Fibroblast of upper back skin (primary cell): ENCODE measurements at places on chromosomes 5 and 9.

DNA sequence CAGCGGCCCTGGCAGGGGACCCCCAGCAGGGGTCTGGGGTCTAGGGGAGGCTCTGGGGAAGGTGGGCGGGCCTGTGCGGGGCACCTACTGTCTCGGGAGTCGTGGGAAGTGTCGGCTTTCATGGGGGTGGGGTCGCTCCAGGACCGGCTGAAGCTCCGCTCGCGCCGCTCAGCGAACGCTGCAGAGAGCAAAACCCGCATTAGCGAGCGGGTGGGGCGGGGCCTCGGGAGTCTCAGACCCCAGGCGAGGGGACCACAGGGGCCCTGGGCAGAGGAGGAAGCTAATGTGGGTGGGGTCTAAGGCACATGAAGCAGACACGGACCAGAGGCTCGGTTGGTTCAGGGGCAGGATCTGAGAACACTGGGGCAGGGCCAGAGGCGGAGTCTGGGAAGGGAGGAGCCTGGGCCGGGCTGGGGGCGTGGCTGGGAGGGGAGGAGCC, 5.5 kb downstream of the NSMF start:
- peak; percentile 78 for DNase-seq

GRCh38 chr5:18114151-18114757, 480.0 kb downstream of the TAF11L14 start:
- no peak for DNase-seq

GRCh38 chr9:123880420-123880819, 49.5 kb downstream of the DENND1A start:
- no peak for DNase-seq

DNA sequence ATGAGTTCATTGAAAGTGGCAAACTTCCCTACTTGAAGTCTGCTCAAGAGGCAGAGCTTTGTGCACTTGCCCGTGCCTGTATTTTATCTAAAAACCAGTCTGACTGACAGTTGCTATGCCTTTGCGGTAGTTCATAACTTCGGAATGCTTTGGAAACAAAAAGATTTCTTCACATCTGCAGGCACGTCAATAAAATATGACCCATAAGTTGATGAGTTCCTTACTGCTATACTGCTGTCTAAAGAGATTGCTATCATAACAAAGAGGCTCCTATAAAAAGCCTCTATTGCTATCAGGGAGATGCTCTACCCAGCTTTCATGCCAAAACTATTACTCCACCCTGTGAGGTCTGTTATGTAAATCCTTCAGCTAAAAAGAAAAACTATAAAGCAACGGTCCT, 25.4 kb upstream of the RNF20 start:
- DNase-seq: peak; percentile 83

DNA sequence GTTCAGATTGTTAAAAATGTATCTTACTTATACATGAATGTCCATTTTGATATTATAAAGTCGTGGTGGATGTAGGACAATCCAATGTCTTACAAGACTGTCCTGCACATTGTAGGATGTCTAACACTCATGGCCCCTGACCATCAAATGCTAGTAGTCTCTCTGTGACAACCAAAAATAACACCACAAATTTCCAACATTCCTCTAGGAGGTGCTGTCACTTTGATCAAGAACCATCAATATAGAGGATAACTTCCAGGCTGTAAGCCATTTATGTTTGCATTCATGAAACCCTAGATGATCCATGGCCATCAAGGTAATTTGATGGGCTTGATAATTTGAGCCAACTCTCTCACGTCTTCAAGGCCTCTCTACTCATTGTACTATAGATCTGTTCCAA, 20.5 kb upstream of the ZFR start:
- no peak for DNase-seq

GRCh38 chr9:96149533-96150280, 152.3 kb downstream of the HSD17B3 start:
- no peak for DNase-seq

GRCh38 chr9:19690128-19690527, 98.7 kb downstream of the SLC24A2 start:
- DNase-seq: peak; percentile 8

- DNase-seq: peak; percentile 96
Observed at GRCh38 chr5:119302916-119303897, 52.6 kb upstream of the TNFAIP8 start.

GRCh38 chr5:114418176-114419066, 56.6 kb downstream of the KCNN2 start:
- no peak for DNase-seq

DNA sequence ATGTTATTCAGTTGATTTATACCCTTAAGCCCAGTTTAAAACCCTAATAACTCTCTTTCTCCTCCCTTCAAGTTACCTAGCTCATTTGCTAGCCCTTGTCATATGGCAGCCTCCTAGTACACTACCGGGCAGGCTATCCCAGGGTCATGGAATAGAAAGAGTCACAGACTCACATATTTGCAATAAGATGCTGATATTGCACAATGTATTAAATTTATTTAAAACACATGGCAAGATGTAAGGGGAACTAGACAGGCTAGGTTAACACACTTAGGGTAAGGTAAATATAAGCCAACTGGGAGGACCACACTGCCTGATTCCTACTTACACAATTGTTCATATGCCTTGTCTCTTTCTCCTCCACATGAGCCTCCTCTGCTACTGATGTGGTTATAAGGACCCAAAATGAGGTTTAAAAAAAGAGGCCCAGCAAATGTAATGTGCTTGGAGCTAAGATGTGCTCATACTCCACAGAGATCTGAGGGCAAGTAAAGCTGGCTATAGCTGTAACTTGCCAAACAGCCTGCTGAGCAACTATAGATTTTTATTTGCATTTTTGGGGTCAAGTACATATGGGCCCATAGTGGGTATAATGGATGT, 130.0 kb downstream of the ENC1 start:
- peak; percentile 49 for DNase-seq

- no peak for DNase-seq
Observed at GRCh38 chr5:10130881-10131280, 118.8 kb downstream of the ATPSCKMT start.

DNA sequence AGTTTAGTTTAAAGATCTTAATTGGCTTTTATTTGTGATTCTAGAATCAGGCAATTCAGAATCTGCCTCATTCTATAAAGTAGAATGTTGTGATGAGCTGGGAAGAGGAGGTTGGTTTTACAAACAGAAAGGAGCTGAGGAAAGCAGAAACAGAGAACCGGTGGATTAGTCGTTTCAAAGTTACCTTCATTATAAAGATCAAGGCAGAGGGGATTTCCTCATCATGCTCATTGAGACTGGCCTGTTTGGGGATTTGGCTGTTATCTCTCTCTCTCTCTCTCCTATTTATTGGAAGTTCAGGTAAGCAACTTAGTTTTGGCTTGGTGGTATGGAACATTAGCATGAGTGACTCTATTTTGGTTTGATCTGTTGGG, 134.0 kb downstream of the GCNT1 start:
- DNase-seq: no peak
